ENCODE measurements at places on chromosomes 16 and 17. TPM values are rescaled to one million over a fixed set of nuclear protein-coding genes. Genes with fewer than 3 reads are reported as not detected.

ESRP2 gene
- 0.09 TPM for total RNA-seq

CTRL gene
- total RNA-seq, result 0.74 TPM

TPSD1 gene
- total RNA-seq, result not detected

HP gene
- not detected for total RNA-seq

KIF19 gene
- total RNA-seq, result under 0.01 TPM

KRT32 gene
- total RNA-seq, result not detected

CACNA1H gene
- 1.3 TPM for total RNA-seq

NAT9 gene
- total RNA-seq, result 44.1 TPM

TPSB2 gene
- not detected for total RNA-seq

DNAAF8 gene
- total RNA-seq, result 1.4 TPM

CCL16 gene
- total RNA-seq, result not detected

GRB7 gene
- not detected for total RNA-seq

WFIKKN2 gene
- under 0.01 TPM for total RNA-seq

TBC1D3C gene
- total RNA-seq, result not detected

AHSP gene
- not detected for total RNA-seq

CDH8 gene
- total RNA-seq, result not detected

SLC47A2 gene
- total RNA-seq, result not detected

CNGB1 gene
- not detected for total RNA-seq

SRCIN1 gene
- not detected for total RNA-seq

RASL10B gene
- 7.3 TPM for total RNA-seq

NCOR1 gene
- 63.4 TPM for total RNA-seq

KRTAP4-7 gene
- total RNA-seq, result not detected

TRIM72 gene
- not detected for total RNA-seq

KRT222 gene
- total RNA-seq, result 0.09 TPM

SLC35B1 gene
- total RNA-seq, result 62.9 TPM

PRAC2 gene
- total RNA-seq, result 0.46 TPM

USP7 gene
- 59.4 TPM for total RNA-seq

CDYL2 gene
- total RNA-seq, result 0.85 TPM

MEIOC gene
- not detected for total RNA-seq

SGF29 gene
- total RNA-seq, result 9.6 TPM

LRRC75A gene
- total RNA-seq, result 0.83 TPM

KRTAP17-1 gene
- not detected for total RNA-seq

CACNG1 gene
- not detected for total RNA-seq

FOXC2 gene
- 0.18 TPM for total RNA-seq

SLC26A11 gene
- 8.0 TPM for total RNA-seq

TP53TG3C gene
- total RNA-seq, result not detected

TM4SF5 gene
- not detected for total RNA-seq

CLEC18A gene
- not detected for total RNA-seq

PNMT gene
- not detected for total RNA-seq

PRR15L gene
- total RNA-seq, result not detected

ADGRG3 gene
- total RNA-seq, result not detected

DPEP1 gene
- 0.65 TPM for total RNA-seq

TEKT3 gene
- total RNA-seq, result 0.37 TPM

CDH11 gene
- 363 TPM for total RNA-seq

MEOX1 gene
- under 0.01 TPM for total RNA-seq

KRTAP2-2 gene
- total RNA-seq, result not detected

BEAN1 gene
- total RNA-seq, result not detected

CCDC78 gene
- total RNA-seq, result 1.7 TPM

NPIPB12 gene
- 7.3 TPM for total RNA-seq

FAM171A2 gene
- 2.3 TPM for total RNA-seq

SMYD4 gene
- total RNA-seq, result 5.1 TPM

TMC5 gene
- total RNA-seq, result not detected

HBZ gene
- total RNA-seq, result not detected

PRKCB gene
- total RNA-seq, result under 0.01 TPM

KRTAP1-5 gene
- total RNA-seq, result 0.57 TPM

PCGF2 gene
- total RNA-seq, result 3.1 TPM

UBE2I gene
- total RNA-seq, result 45.2 TPM

CFAP52 gene
- total RNA-seq, result 0.28 TPM
